H54 (cell line): ENCODE measurements at places on chromosomes 13 and 19.

- DNase-seq = no peak
Measured at GRCh38 chr19:5958074-5958850, 19.7 kb downstream of the RANBP3 start.

DNA sequence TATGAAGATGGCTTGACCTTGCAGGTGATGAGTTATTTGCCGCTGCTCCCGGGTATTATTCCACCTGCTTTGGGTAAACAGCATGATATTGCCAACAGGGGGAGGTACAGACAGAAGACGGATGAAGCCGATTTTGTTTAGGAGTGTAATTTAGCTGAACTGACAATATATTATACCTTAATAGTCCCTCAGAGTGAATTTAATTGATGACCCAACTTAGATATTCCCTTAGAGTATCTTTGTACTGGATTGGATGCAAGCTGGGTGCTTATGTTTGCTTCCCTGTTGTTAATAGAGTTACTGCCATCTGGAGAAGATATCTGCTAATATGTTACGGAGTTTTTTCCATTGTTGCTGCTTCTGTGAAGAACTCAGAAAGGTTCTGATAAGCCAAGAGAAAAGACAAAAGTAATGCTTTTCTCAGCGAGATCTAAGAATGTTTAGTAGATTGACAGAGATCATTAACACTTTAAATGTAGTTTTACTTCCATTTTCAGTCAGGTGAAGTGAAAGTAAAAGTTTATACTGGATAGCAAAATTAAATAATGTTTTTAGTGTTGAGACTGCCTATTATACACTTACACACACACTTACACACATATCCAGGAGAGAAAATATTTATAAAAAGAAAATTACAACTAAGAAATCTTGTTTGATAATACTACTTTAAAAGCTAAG, 2220.8 kb upstream of the PCDH20 start:
- DNase-seq = no peak

GRCh38 chr19:10701955-10702525, 801 bp downstream of the QTRT1 start:
- DNase-seq = no peak

GRCh38 chr13:30748717-30749116, 13.4 kb downstream of the ALOX5AP start:
- DNase-seq = no peak

DNA sequence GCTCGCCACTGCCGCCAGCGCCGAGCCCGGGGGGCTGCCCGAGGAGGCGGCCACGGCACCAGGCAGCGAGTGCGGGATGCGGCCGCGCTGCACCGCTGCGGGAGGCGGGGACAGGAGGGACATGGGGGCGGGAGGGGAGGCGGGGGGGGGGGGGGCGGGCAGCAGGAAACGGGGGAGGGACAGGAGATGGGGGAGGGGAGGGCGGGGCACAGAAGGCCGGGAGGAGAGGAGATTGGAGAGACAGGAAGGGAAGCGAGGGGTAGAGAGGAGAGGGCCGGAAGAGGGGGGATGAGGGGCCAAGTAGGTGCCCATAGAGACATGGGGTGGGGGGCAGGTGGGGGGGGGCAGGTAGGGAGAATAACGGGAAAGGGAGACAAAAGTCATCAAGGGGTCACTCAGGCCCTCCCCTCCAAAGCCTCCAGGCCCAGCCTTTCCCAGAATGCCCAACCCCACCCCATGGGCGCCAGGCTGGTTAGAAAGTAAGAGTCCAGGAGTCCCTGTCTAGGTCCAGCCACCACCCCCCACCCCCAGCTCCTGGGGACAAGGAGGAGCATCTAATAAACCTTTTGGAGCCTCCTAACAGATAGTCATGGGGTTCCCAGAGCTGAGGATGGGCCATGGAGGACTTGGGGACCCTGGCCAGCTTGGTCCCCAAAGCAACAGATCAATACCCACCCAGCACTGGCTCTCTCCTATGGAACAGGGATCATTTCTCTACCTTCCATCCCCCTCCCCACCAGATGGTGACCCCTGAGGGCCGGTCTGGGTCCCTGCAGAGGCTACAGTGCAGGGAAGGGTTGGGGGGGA, 9.5 kb downstream of the NR2F6 start:
- no peak for DNase-seq

- no peak for DNase-seq
Measured at GRCh38 chr19:32223595-32224370, 121.6 kb upstream of the ZNF507 start.

DNA sequence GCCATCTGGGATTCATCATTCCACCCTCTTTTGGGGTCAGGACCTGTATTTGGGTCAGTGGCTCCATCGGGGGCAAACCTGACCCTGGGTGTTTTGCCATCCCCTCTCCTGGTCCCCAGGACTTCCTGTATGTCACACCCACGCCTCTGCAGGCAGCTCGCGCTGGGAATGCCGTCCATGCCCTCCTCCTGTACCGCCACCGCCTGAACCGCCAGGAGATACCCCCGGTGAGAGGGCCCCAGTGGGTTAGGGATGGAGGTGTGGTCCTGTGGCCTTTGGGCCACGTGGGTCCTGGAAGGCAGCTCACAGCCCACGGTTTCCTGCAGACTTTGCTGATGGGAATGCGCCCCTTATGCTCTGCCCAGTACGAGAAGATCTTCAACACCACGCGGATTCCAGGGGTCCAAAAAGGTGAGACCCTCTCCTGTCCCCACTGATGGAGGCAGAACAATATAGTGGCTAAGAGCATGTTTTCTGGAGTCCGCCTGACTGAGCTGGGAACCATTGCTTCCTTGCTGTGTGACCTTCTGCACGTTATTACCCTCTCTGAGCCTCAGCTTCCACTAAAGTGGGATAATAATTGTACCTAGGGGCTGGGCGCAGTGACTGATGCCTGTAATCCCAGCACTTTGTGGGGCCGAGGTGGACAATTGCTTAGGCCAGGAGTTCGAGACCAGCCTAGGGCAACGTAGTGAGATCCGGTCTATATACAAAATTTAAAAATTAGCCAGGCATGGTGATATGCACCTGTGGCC, 14.1 kb downstream of the CPT1C start:
- DNase-seq = no peak

DNA sequence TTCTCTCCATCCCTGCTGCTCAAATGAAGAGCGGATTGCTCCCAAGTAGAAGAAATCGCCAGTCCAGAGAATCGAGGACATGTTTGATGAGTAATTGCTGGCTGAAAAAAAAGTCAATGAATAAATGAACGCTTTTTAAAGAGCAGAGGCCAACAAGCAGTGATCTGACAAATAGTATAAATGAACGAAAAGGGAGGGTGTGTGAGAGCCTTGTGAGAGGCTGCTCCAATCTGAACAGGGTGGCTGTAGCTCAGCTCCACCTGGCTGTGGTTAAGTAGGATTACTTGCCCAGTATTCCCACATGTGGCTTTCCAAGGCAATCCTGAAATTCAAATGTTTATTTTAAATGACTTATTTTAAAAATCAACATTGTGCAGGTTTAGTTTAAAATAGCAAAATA, 117.1 kb downstream of the TSHZ3 start:
- DNase-seq = no peak

DNA sequence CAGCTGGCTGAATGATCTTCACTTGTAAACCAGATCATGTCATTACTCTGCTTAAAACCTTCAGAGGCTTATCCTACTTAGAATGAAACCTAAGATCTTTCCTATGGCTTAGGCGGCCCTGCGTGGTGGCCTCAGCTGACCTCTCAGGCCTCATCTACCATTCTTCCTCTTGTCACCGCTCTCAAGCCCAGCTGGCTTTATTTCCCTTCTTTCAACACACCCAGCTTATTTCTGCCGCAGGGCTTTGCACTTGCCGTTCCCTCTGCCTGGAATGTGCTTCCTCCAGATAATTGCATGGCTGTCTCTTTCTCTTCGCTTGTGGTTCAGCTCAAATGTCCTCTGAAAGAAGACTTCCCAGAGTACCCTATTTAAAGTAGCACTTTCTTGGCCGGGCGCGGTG, 3.6 kb upstream of the ASF1B start:
- no peak for DNase-seq

GRCh38 chr19:16509141-16510061, 13.2 kb downstream of the C19orf44 start:
- no peak for DNase-seq

- no peak for DNase-seq
Measured at GRCh38 chr13:112916296-112916695, 52.7 kb upstream of the MCF2L start.

- DNase-seq = no peak
Measured at GRCh38 chr13:92589955-92590354, 636.7 kb upstream of the GPC6 start.
